ENCODE measurements at places on chromosomes 2 and 18.

DNA sequence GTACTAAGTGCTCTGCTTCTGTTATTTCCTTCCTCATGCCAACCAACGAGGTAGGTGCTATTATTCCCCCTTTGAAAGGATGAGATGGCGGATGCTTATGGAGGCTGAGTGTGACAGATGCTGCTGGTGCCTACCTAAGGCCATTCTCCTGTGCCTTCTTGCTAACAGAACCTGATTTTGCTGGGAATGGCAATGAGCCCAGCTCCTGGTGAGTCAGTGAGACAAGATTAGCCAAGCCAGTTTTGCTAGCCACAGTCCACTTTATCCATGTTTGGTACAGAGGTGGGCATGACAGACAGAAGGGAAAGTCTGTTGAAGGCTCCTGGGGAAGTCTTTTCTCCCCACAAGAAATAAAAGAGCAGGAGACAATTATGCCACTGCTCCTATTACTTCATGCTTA, 43.7 kb upstream of the TMEM163 start:
- DNase-seq = no peak

GRCh38 chr2:161427664-161428587, 11.8 kb downstream of the TBR1 start:
- DNase-seq = no peak

DNA sequence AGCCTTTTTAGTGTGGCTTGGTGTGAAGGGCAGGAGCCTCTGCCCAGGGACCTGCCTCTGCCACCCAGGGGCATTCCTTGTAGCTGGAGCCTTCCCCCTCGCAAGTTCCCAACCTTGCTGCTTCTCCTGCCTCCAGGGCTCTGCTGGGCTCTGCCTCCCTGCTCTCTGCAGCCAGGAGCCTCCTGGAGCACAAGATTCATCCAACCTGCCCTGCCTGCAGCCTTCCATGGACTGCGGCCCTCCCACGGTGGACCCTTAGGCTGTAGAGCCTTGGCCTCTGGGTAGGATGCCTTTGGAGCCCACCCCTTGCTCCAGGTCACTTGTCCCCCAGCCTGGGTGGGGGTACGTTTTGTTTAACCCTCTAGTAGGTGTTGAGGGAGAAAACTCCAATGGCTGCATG, 2.5 kb downstream of the SLC66A3 start:
- no peak for DNase-seq

GRCh38 chr2:287471-287885, 413 bp downstream of the ALKAL2 start:
- DNase-seq = no peak

DNA sequence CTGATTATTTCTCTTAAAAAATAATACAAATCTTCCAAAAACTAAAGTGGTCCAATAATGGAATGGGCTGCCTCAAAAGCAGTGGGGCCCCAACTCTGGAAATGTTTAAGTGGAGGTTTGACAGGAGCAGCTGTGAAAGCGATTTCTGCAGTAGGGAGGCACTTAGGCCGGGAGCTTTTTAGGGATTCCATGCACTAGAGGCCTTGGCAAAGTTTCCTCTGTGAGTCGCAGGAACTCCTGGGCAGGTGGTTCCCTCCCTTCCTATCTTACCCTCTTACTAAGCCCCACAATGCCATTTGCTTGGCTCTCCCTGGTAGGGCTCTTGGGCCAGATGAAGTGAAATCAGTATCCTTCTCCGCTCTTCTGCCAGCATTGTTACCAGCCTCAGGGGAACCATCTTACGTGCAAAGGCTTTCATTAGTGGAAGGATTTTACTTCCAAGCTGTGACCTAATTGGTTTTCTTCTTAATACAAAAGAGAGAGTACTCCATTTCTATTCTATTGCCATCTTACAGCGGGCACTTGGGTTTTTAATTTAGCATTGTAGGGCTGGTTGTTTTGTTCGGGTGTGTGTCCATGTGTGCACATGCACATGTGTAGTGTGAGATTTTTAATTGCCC, 34.3 kb upstream of the C18orf32 start:
- no peak for DNase-seq

GRCh38 chr18:22183698-22184170, 14.3 kb downstream of the GATA6 start:
- no peak for DNase-seq

DNA sequence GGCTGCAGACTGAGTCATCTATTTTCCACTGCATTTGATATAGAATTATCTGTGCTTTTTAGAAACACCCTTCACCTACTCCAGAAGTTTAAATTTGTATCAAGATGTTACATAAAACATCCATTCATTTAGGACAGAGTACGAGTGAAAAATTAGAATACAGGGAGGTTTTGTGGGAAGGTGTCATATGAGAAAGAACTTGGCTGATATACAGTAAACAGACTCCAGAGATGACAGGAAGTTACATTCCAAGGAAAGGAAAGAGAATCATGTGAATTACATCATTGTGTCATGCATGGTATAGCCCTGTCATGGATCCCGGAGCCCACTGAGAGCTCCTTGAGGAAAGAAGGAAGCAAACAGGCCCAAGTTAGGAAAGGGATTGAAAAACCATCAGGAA, 341.5 kb upstream of the PKDCC start:
- DNase-seq = no peak

DNA sequence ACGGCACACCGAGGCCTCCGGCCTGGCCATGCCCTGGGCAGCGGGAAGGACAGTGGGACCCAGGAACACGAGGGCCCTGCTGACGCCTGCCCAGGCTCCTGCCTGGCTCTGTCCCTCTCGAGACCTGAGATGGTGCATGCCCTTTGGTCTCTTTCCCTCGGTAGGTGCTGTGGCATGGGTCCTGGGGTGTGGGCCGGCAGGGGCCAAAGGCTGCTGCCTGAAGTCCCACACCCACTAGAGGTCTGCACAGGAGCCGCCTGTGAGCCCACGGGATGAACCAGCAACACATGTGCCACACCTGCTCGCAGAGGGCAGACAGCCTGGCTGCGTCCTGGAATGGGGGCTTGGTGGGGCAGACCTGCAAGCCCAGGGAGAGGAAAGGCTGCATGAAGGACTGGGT, 73.3 kb downstream of the NDUFA10 start:
- no peak for DNase-seq

DNA sequence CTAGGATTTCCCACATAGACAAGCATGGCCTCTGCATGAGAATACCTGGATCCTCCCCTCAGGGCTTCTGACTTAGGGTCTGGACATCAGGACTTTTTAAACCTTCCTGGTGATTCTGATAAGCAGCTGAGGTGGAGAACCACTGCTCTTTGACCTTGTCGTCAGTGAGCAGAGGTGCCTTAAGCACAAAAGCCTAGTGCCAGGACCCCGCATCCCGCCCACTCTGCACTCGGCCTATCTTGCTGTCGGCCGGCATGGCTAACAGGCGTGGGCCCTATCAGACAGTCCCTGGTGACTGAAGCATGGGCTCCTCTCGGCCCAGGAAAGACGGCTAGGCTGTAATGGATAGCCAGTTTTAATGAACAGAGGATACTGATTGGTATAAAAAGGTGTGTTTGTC, 6.2 kb downstream of the ANKRD23 start:
- no peak for DNase-seq

DNA sequence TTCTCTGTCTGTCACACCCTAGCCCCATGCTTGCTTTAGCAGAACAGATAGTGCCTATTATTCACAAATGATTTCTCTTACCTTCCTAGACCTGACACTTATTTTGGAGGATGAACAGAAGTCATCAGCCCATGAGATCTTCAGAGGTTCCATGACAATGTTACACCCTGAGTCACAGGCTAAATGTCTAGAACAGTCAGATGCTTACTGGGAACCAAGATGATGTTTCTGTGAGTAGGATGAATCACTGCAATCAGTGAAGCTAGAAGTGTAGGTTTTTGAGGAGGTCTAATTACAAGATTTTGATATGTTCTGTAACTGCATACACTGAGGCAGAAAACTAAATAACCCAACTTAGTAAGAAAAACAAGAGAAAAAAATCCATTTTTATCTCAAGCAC, 123.0 kb upstream of the THUMPD2 start:
- DNase-seq = no peak

DNA sequence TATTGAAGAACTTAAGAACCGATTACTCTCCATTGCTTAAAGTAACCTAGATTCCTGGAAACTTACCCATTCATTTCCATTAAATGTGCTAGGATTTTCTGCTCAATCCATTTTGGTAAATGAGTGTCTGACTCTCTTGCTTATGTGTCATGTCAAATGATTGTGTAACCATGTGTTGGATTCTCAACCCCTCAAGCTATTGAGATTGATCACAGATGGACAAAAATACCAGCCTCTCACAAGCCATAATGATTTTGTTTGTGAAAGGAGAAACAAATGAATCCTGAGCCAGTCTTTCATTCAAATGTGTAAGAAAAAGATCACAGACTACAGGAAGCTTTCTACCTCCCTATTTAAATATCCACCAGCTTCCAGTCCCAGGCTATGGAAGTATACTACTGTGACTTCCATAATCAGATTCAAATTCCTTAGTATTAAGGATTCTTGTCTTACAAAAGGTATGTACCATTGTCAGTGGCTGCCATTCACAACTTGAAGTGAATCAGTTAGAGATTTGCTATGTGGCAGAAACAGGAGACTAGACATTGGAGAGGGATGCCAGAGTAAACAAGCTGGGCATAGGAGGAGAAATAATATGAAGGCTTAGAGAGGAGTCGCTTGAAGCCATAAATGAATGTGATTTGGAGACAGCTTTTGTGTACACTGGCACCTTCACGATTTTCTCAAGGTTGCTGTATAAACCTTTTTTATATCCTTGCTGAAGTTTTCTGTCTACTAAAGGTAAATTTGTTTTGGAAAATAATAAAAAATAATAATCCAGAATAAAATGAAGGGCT, 498.5 kb upstream of the SETBP1 start:
- DNase-seq = no peak

DNA sequence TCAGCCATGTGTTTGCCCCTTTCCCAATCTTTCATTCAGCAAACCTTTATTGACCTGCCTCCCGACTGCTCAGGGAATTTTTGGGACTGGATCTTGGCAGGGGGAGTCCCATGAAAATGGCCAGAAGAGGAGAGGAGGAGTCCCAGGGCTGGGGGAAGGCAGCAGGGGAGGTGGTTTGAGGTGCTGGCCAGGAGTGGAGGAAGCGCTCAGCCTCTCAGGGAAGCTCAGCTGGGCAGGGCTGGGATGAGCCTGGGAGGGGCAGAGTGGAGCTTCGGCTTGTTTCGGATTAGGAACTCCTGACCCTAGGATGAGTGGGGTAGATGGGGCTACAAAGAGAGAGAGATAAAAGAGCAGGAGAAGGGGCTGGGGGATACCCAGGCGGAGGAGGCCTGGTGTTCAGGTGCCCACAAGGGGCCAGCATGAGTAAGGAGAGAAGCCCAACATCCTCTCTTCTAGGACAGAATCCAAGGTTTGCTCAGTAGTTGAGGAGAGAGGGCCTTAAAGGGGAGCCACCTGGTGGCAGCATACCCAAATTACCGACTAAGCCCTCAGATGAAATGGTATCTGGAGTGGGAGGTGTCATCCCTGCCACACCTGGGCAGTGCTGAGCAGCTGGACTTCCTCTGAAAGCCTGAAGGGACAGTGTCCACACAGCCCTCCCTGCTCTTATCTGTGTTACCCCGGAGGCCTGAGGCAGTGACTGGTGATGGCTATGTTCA, 91.1 kb downstream of the INHBB start:
- no peak for DNase-seq

DNA sequence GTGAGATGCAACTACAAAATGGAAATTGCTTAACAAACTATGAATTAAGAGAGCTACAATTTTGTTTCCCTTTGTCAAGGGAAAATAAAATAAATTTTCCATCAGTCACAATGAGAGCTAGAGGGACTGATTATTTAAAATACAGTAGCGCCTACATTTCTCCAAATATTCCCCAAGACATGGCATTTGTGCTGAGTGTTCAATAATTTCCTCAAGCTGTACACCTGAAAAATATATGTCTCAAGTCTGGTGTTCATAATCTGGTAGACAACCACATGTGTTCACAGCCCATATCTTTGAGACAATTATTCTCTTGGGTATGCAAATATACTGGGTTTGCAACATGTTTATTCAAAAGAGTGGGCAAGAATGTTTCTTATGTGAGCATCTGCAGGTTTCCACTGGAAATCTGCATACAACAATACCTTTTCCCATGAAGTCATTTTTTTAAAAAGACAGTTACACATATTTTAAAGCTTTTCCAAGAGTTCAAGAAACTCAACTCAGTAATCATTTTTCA, 240.1 kb upstream of the VRK2 start:
- DNase-seq = no peak

DNA sequence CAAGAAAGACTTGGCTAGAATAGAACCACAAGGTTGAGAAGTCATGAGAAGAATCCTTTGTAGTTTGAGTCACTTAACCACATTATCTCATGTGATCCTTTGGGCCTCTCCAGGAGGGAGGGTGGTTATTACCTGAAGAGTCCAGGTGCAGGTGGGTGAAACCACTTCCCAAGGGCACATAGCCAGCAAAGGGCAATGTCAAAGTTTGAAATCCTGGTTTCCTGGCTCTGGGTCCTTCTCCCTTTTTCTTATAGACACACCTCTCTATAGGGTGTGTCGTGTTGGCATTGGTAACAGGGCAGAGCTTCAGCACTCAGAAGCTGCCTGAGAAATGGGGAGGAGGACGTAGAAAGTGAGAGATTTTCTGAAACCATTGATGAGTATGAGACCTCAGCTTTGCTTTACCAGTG, 137.9 kb downstream of the MGAT5 start:
- peak; percentile 8 for DNase-seq

DNA sequence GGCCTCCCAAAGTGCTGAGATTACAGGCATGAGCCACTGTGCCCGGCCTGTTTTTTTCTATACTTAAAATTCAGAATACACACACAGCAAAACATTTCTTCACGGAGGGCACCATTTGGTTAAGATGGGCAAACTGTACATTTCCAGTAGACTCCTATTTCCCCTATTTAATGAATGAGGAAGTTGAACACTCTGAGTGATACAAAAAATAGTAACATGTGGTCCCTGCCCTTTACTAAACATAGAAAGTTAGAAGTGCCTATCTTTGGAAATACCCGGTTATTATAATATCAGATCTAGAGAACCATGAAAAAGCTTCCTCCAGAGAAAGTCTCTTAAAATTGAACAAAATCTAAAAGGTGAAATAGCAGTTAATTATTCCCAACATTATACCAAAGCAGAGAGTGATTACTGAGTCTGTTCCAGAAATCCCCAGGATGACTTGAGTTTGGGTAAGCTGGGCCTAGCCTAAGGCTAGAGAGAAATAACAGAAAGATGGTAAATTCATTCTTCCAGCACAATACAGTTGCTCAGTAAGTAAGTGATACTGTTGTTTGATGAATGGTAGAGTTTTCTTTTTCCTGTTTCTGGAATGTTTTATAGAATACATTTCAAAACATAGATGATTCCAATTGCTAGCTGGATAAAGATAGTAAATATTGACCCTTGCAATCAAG, 23.3 kb upstream of the RMC1 start:
- no peak for DNase-seq

Data from CD4-positive, alpha-beta T cell treated with Interferon alpha-2 for 1 hour (primary cell).